ENCODE measurements at places on chromosomes 13 and 19.

DNA sequence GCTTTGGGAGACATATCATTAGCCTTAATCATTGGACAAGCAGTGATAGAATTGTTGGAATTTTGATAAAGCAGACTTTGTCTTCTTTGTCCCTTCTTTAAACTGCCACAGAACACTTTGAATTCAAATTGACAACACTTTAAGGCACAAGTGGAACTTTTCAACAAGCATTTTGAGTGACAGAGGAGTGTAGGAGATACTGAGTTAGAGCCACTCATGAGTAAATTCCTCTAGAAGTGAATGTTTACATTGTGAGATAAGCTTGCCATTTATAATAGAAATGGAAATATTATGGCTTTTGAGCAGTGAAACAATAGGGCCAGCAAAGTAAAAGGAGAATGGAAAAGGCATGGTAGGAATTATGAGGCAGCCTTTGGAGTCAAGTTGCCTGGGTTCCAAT lies 515.8 kb downstream of the SLITRK6 start:
- no peak for DNase-seq

DNA sequence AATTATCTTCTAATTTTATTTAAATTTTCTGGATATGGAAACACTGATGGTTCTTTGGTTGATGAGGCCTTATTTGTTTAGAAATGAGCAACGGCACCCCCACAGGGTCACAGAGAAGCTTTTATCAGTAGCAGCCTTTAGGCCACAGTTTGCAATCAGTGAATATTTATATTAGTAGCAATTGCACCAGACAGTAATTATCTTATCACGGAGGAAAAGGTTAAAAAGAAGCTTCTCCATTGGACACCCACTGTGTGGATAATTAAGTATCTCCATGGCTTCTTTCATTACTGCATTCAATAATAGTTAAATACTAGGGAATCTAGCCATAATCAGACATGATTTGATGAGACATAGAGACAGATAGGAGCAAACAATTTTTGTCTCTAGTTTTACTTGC lies 2099.2 kb upstream of the PCDH20 start:
- DNase-seq, result no peak

DNA sequence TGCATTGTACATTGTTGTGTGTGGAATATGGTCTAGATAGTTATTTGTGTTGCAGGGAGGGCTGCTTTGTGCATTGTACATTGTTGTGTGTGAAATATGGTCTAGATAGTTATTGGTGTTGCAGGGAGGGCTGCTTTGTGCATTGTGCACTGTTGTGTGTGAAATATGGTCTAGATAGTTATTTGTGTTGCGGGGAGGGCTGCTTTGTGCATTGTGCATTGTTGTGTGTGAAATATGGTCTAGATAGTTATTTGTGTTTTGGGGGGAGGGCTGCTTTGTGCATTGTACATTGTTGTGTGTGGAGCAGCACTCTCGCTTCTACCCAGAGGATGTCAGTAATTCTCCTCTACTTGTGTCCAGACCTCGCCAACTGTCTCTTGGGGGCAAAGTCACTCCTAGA lies 36.3 kb upstream of the ZNF835 start:
- no peak for DNase-seq

DNA sequence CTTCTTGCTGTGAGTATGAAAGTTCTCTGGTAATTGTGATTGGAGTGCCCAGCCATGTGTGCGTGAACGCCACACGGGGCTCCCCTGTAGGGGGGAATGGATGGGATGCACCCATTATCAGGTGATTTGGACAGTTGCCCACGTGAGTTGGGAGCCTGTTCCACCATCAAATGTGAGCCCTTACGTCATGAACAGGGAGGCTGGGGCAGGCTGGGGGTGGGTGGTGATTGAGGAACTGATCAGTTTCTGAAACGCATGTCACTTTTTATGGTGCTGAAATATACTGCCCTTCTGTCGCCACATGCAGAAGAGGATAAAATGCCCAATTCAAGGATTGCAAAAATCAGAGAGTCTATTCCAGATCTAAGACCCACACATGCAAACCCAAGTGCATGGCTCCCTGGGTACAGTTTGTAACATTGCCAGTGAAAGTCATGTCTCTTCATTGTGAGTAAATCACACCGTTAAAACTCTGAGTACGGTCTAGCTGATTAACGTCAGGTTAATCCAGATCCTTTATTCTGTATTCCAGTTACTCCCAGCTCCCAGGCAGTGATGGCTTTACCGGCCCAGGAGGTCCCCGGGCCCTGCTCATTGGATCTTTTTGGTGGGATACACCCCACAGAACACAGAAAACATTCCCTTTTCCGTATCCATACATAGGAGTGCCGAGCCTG lies 90.2 kb downstream of the RAB20 start:
- no peak for DNase-seq

GRCh38 chr13:110886870-110887596 lies 27.8 kb downstream of the ANKRD10 start:
- no peak for DNase-seq

DNA sequence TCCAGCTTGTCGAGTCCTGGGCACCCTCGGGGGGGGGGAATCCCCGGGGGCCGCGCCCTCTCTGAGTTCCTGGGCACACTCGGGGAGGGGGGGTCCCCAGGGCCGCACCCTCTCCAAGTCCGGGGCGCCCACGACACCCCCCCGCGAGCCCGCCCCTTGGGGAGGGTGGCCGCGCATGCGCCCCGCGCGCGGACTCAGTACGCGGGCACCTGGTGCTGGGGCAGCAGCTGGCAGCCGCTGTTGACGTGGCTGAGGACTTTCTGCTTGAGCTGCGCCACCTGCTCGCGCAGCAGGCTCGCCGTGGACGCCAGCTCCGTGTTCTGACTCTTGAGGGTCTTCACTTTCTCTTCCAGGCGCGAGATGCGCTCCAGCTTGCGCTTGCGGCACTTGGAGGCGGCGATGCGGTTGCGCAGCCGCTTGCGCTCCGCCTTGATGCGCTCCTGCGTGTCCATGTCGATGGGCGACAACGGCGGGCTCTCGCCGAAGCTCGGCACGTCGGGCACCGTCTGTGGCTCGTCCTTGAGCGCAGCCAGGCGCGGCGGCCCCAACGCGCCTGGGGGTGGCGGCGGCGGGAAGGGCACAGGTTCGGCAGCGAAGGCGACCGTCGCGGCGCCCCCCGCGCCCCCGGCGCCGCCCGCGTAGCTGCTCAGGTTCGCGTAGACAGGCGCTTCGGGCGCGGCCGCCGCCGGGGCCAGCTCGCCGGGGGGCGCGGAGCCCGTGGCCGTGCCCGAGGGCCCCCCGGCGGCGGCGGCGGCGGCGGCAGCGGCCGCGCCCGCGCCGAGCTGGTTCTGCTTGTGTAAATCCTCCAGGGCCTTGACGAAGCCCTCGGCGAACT lies 958 bp downstream of the JUND start:
- DNase-seq, result no peak

DNA sequence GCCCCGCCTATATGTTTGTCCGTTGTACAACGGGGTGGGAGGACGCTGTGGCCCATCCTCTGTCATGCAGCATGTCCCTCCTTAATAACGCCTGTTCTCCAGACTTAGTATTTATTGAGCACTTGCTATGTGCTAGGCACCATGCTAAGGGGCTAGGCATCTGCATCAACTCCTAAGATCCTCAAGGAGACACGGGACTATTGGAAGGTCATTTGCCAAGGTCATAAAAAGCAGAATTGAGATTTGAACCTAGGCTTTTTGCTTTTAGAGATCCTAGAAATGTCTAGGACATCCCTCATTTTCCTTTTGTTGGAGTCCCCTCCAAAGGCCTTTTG lies 1.8 kb upstream of the MAST1 start:
- DNase-seq, result no peak

GRCh38 chr19:50330365-50331078 lies 1.3 kb upstream of the KCNC3 start:
- DNase-seq, result peak; percentile 95

DNA sequence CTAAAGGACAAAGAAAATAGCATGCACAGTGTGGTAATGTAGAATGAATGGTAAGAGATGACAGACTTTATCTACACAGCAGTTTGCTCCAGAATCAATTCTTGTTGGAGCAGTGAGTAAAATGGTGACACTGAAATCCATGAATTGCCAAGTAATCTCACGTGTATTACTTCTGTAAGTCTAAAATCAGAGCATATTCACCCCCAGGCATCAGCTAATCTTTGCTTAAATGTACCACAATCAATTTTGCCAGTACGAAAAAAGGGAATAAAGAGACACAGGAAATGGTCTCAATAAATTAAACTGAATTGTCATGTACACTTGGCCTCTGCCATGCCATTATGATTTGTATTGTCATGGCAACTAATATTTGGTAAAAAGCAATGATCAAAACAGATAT lies 294.2 kb downstream of the PCDH17 start:
- no peak for DNase-seq

DNA sequence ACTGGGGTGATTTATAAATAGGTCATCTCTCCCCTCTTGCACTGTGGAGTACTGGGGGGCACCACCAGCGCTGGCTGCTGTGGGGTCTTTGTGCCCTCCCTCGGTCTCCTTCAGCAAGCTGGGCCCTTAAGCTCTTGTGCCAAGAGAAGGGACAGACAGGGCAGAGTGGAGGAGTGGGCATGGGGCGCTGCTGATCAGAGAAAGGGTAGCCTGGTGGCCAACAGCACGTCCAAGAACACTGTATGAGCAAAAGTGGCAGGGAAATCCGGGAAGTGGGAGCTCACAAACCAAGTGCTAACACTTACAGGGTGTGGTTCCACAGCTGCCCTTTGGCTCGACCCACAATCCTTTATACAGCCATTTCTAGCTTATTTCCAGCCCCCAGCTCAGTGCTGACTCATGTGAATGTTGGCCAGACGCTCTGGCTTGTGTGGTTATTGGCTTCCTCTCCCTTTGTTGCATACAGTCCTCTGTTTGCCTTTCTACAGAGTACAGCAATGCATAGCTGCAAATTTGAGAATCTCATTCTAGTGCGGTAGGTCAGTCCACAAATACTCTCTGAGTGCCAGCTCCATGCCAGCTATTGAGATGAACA lies 298.8 kb downstream of the SHISA2 start:
- DNase-seq, result no peak

DNA sequence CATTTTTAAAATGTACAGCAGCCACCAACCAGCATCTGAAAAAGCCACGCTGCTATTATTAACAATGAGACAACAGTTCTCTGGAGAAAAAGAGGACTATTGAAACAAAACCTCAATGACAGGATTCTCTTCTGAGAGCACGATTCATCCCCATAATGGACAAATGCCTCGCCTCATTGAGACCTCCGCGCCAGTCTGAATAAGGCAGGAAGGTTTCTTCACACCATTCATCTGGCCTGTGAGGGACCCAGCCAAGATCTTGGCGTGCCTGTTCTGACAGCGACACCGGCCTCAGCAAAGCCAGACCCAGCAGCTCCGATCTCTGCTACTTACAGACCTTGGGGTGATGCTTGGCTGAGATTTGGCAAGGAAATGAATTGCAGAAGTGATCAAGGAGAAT lies 14.8 kb downstream of the SMIM7 start:
- no peak for DNase-seq

GRCh38 chr13:72145383-72145782 lies 278.4 kb upstream of the DACH1 start:
- no peak for DNase-seq

Data from neuronal stem cell (in vitro differentiated cells).